ENCODE measurements at places on chromosomes 12 and 14. TPM values are rescaled to one million over a fixed set of nuclear protein-coding genes. Genes with fewer than 3 reads are reported as not detected.
A peak's percentile ranks its signal among the peaks of the same experiment; 100 is the strongest.

DNA sequence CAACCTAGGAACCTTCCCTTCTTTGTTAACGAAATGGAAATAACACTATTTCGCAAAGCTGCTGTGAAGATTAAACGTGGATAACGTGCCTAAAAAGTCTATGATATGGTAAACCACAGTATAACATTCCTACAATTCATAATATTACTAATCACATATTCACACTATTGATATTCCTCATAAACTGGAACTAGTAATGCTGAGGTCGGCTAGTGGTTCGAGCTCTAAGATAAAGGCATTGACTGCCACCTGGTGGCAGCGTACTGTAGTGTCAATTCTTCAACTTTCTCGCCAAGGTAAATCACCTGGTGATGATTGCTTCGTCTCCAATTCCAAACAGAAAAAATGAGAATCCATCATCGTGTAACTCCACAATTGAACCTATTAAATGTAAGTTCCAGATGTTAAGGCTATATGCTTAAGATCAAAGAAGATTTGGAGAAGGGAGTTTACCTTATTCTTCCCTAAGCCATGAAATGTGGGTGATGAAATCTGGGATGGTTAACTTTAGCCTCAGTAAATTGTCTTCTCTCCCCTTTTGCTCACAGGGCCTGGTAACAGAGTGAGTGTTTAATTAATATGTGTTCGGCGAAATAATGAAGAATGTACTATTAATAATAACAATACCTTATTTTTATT, 197.5 kb upstream of the TMEM132C start:
- no peaks in the 10 kb centered on the region for H3K36me3 ChIP-seq
- H3K27me3 ChIP-seq = no peaks in the 10 kb centered on the region
- H3K27ac ChIP-seq = no peak overlapping the region
- H3K4me1 ChIP-seq = no peaks in the 10 kb centered on the region

GRCh38 chr12:69026336-69026735, 93.4 kb upstream of the CPM start:
- H3K27ac ChIP-seq = no peak overlapping the region
- H3K4me3 ChIP-seq = no peak overlapping the region
- no peaks in the 10 kb centered on the region for H3K27me3 ChIP-seq
- DNase-seq = no peak

- H3K36me3 ChIP-seq = no peaks in the 10 kb centered on the region
- H3K27ac ChIP-seq = no peak overlapping the region
- H3K4me1 ChIP-seq = no peaks in the 10 kb centered on the region
- no peaks in the 10 kb centered on the region for H3K27me3 ChIP-seq
- no peak overlapping the region for H3K4me3 ChIP-seq
- DNase-seq = no peak
Observed at GRCh38 chr14:70885343-70886022, 21.8 kb upstream of the PCNX1 start.

DNA sequence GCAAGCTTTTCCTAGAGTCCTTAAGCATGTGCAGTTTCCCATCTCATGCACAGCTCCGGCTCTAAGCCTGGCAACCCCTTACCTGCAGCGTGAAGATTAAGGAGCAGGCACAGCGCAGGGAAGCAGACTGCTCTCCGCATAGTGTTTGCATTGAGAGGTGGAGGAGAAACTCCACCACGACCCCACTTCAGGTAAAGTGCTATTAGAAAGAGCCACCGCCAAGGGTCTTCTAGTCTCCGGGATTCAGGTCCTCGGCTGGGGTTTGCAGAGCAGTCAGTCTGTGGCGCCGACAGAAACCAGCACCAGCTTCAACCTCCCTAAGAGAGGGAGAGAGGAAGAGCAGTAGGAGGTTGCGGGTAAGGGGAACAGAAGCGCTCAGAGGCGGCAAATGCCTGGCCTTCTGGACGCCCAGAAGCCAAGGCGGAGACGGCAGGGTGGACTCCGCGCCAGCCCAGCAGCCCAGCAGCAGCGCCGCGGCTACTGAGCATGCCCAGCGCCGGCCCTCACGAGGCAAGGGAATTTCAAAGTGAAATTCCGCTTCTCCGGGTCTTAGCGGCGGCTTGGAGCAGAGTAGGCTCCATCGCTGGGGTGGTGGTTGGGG, at the start of gene PTPRR:
Gene PTPRR, minus strand, starts transcription at position 488 of the 601 bp plus-strand sequence. Its CDS starts 348 bp downstream, at position 140.
- H3K4me3 ChIP-seq = no peak within 1 kb of the TSS
- no peak for DNase-seq
- H3K4me1 ChIP-seq = no peaks in the 10 kb centered on the region
- no peaks in the 10 kb centered on the region for H3K36me3 ChIP-seq
- no peak within 1 kb of the TSS for H3K27ac ChIP-seq

DNA sequence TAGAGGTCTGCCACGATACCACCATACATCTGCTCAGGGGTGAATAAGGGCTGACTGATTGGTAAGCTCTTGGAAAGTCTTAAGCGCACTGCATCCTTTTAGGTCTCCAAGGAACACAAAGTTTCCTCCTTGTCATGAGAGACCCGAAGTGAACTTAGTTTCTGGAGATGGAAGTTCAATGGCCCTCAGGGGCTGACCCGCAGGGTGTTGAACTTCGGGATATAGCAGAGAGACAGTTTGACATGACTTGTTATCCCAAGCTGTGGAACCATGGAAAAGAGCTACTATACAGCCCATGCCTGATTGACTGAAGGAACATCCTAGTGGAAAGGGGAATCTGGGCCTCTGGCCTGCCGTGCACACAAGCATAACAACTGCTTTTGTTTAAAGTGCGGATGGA, 26.9 kb upstream of the CPNE8 start:
- H3K4me1 ChIP-seq = no peaks in the 10 kb centered on the region
- no peaks in the 10 kb centered on the region for H3K27me3 ChIP-seq
- no peak overlapping the region for H3K4me3 ChIP-seq
- H3K27ac ChIP-seq = no peak overlapping the region
- no peaks in the 10 kb centered on the region for H3K36me3 ChIP-seq
- DNase-seq = no peak

DNA sequence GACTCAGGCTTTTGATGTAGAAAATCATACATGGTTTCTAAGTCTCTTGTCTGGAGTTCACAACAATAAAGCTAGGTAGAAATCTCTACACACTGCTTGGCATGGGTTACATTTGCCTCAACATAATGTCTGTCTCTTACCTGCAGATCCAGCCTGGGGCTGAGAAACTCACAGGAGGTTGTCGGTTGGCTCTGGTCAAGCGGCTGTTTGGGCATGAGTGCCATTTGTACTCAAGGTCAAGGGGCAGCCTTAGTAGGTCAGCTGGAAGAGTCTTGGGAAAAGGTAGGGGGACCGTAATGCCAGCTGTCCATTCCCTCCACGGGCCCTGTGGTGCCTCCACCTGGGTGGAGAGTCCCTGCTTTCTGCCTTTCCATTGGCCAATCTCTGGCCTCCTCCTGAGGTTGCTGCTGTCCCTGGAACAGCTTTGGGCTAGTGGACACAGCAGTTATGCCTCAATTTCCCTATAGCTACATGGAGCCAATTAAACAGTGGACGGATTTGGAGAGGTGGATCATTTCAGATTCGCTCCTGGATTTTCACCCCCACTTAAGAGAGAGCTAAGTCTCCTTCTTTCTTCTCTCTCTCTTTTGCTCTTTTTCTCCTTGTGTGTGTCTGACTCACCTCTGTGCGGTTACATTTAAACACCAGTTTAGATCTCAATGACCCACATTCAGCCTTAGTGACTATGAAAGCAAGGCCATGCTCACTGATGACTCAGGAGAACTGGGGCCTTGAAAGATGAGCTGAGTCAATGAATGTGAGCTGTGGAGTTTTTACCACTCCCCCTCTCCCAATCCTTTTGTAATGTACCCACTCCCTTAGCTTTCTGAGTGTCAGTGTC, 132.8 kb upstream of the HIF1A start:
- H3K4me3 ChIP-seq = no peak overlapping the region
- no peaks in the 10 kb centered on the region for H3K27me3 ChIP-seq
- H3K4me1 ChIP-seq = no peaks in the 10 kb centered on the region
- DNase-seq = no peak
- no peak overlapping the region for H3K27ac ChIP-seq

- H3K4me1 ChIP-seq = no peaks in the 10 kb centered on the region
- H3K4me3 ChIP-seq = no peak overlapping the region
- H3K27me3 ChIP-seq = no peaks in the 10 kb centered on the region
- no peak for DNase-seq
Observed at GRCh38 chr12:50211392-50212070, 44.4 kb upstream of the CERS5 start.

- H3K4me1 ChIP-seq = no peaks in the 10 kb centered on the region
- H3K27ac ChIP-seq = peak overlapping the region; percentile 92
Observed at GRCh38 chr12:31324116-31324844, 1.7 kb downstream of the SINHCAF start.

GRCh38 chr12:32083489-32083888, 23.2 kb upstream of the BICD1 start:
- no peaks in the 10 kb centered on the region for H3K4me1 ChIP-seq
- H3K4me3 ChIP-seq = no peak overlapping the region
- no peaks in the 10 kb centered on the region for H3K27me3 ChIP-seq
- H3K36me3 ChIP-seq = no peaks in the 10 kb centered on the region
- H3K27ac ChIP-seq = no peak overlapping the region
- DNase-seq = no peak

GRCh38 chr12:80056232-80056631, 43.1 kb upstream of the OTOGL start:
- DNase-seq = no peak
- no peaks in the 10 kb centered on the region for H3K36me3 ChIP-seq
- no peaks in the 10 kb centered on the region for H3K27me3 ChIP-seq

- H3K36me3 ChIP-seq = no peaks in the 10 kb centered on the region
- no peaks in the 10 kb centered on the region for H3K4me1 ChIP-seq
- H3K4me3 ChIP-seq = no peak overlapping the region
Observed at GRCh38 chr12:52735816-52736632, 32.7 kb upstream of the KRT77 start.

DNA sequence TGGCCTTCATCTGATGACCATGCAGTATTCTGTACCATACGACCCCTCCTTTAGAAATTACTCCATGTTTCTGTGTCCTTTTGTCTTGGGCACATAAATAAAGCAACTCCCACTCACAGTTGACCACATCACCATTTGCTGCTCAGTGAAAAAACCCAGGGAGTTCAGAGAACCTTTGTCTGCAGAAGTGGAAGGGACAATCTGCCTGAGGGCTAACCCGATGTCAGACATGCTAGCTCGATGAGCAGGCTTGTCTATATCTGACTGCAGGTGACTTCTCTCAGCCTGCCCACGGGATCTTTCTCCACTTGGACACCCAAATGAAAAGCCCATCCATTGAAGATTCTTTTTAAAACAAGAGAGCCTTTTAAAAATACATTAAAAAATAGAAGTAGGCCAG, 45.7 kb upstream of the GRIP1 start:
- H3K27ac ChIP-seq = no peak overlapping the region
- no peaks in the 10 kb centered on the region for H3K4me1 ChIP-seq
- no peak for DNase-seq
- H3K36me3 ChIP-seq = no peaks in the 10 kb centered on the region
- H3K27me3 ChIP-seq = no peaks in the 10 kb centered on the region

GRCh38 chr14:60654334-60654821, 5.1 kb upstream of the SIX1 start:
- H3K4me3 ChIP-seq = no peak overlapping the region
- no peak for DNase-seq
- H3K27ac ChIP-seq = no peak overlapping the region
- H3K36me3 ChIP-seq = no peaks in the 10 kb centered on the region
- peaks cover 17% of the 10 kb centered on the region for H3K27me3 ChIP-seq

DNA sequence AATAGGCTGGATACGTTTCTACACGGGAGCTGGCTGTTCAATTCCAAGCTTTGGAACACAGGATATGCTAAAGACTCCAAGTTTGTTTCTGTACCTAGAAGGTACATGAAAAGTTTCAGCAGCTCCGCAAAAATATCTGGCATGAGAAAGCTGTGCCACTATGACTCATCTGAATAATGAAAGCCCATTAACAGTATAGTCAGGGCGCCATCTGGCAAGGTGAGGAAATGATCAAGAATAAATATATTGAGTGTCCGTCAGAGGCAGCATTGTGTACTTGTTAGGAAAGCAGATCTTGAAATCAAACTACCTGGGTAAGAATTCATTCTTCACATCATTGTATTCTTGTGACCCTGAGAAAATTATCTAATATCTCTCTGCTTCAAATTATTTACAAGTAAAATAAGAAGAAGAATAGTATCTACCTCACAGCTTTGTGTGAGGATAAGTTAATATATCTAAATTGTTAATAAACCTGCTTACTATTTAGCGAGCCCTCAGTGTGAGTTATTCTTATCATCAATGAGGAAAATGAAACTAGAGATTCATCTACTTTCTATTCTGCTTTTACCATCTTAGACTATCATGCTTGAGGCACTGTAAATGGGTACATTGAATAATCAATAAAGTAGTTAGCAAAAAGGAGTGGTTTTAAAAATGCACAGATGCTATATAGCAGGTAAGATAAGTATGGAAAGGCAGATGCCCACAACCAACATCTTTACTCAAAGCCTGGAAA, 53.5 kb downstream of the FSCB start:
- no peaks in the 10 kb centered on the region for H3K27me3 ChIP-seq
- H3K4me1 ChIP-seq = no peaks in the 10 kb centered on the region
- DNase-seq = no peak
- no peaks in the 10 kb centered on the region for H3K36me3 ChIP-seq

DNA sequence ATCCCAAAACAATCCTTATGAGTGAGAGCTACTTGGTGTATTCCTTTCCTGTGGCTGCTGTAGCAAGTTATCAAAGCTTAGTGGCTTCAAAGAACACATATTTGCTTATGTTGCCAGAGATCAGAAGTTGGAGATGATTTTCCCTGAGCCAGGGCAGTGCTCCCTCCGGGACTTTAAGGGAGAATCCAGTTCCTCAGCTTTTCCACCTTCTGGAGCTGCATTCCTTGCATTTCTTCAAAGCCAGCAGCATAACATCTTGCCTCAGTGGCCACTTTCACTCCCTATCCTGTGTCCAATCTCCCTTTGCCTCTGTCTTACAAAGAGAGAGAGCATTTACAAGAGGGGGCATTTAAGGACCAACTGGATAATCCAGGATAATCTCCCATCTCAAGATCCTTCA, 33.7 kb downstream of the P2RX7 start:
- no peaks in the 10 kb centered on the region for H3K27me3 ChIP-seq
- H3K4me1 ChIP-seq = no peaks in the 10 kb centered on the region
- H3K36me3 ChIP-seq = no peaks in the 10 kb centered on the region
- H3K4me3 ChIP-seq = no peak overlapping the region
- H3K27ac ChIP-seq = no peak overlapping the region

- no peaks in the 10 kb centered on the region for H3K27me3 ChIP-seq
- H3K27ac ChIP-seq = no peak overlapping the region
- no peaks in the 10 kb centered on the region for H3K36me3 ChIP-seq
- no peaks in the 10 kb centered on the region for H3K4me1 ChIP-seq
- DNase-seq = peak; percentile 58
Observed at GRCh38 chr12:62813031-62813829, 121.7 kb downstream of the PPM1H start.

RAD51AP1 gene
- total RNA-seq = 1.8 TPM

RNASE7 gene
- total RNA-seq = not detected

PRH2 gene
- total RNA-seq = not detected

PHC1 gene
- 6.8 TPM for total RNA-seq

MGP gene
- 5.8 TPM for total RNA-seq

ALG10B gene
- 4.0 TPM for total RNA-seq
